ENCODE measurements at places on chromosomes 2 and 18.

DNA sequence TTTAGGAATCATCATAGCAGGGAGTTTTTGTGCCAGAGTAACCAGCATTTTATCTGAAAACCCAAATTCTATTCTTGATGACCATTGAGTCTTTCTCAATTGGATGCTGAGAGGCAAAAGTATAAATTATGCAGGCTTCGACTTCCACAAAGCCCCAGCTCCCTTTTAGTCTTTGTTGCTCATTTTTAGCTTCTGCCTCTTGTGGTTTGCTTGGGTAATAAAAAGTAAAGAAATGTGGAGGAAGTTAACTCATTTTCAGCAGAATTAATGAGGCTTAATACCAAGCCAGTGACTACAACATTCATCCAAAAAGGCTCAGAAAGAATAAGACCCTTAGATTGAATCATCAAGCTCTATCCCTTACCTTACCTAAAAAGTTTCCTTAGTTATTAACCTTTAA is 18.6 kb downstream of the ERMN start:
- no peak for DNase-seq

DNA sequence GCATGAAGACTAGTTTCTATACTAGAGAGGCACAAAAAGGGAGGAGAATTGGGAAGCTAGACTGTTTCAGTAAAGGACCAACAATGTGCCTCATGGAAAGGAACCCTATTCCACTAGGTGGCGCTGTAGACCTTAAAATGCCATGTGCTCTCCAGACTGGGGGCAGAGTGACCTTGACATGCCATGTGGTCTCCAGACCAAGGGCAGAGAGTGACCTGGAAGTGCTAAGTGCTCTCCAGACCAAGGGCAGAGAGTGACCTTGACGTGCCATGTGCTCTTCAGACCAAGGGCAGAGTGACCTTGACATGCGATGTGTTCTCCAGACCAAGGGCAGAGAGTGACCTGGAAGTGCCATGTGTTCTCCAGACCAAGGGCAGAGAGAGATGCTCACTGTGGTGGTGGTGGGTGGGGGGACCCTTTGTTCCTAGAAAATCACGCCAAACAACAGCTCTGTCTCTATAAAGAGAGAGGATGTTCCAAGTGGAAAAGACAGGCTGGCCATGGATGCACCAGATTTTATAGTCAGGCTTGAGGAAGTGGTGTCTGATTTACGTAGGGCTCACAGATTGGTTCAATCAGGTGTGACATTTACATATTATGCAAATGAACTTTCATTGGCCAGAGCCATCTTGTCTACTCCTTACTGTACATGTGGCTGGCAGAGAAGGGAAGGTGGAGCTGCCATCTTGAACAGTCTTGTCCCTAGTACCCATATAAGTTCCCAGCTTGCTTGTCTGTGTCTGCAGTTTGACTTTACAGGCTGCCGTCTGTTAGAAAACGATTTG is 344.0 kb upstream of the DDX18 start:
- DNase-seq, result no peak

DNA sequence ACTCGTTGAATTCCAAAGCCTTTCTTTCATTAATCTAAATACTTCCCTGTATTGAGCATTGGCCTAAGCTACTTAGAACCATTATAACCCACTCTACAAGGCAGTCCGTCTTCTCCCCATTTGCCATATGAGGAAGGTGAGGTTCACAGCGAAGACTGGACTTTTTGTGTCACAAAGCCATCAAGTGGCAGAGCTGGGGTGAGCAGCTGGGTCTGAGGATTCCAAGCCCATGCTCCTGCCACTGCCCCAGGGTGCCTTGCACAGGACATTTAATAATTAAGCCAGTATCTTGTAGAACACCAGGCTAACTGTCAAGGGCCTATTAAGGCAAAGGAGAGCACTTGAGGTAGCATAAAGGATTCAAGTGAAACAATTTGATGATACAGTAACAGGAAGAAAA is 68.8 kb upstream of the ZNF397 start:
- DNase-seq, result no peak

DNA sequence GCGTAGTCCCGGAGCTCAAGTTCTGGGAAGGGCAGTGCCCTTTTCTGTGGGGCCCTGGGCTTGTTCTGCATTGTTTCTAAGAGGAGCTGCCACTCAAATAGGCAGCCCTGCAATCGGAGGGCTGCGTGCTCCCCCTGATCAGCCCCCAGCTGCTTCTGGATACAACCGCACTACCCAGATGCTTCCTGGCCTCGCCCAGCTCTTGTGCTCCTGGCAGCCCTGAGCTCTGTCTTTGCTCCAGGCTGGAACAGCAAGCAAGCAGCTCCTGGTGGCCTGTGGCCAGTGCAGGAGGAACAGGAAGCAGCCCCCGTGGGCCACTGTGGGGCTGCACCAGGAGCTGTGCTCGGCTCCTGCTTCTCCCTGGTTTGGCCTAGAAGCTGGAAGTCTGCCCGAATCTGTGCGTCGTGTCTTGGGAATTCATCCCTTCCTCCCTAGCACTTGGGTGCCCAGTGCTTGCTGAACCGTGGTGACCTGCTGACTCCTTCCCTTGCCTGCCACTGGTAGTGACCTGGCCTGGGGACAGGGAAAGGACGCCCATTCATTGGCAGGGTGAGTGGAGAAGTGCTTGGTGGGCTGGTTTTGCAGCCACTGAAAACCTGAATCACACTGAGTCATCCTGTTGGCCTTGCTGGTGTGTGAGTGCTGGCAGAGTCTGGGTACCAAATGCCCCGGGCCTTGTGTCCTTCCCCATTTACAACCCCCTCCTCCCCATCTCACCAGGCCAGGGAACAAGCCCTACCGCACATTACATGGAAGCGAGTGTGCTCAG is 27.3 kb upstream of the NTSR2 start:
- no peak for DNase-seq

DNA sequence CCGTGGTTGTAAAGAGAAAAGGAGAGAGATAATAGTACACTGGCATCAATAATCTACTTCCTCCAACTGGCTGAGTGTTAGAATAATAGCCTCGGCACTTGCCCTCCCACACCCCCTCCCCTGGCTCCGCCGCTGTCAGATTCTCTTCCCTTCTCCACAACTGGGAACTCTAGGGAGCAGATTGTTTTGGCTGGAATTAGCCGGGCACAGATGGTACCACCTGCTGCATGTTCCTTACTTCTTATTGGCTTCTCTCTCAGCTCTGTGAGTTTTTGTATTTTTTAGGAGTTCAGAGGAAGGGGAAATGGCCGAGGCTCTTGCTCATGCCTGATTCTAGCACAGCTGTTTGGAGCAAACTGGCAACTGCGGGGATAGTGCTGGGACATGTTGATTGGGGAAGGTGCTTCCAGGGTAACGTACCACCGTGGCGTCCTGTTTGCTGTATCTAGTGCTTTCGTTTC is 140.0 kb downstream of the ZEB2 start:
- no peak for DNase-seq

GRCh38 chr2:168961450-168962229 is 60.5 kb downstream of the G6PC2 start:
- no peak for DNase-seq

GRCh38 chr2:236684504-236685256 is 115.1 kb downstream of the ACKR3 start:
- DNase-seq, result no peak

DNA sequence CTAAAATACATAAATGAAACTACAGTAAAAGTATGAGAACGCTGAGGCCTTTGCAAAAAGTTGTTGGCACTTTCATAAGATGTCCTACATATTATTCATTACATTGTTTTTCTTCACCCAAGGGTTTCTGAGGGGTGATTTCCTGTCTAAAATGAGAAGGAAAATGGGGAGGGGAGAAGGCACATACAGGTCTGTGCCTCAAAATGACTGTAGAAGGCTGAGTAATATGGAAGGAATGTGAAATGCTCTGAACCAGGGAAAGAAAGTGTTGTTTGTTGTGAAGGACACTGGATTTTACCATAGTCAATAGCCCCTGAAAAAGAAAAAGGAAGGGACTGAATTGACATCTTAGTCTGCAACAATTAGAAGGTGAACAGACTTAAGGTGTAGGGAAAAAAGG is 99.5 kb upstream of the RNF152 start:
- no peak for DNase-seq

- no peak for DNase-seq
Observed at GRCh38 chr2:168781191-168781817, 21.1 kb upstream of the NOSTRIN start.

DNA sequence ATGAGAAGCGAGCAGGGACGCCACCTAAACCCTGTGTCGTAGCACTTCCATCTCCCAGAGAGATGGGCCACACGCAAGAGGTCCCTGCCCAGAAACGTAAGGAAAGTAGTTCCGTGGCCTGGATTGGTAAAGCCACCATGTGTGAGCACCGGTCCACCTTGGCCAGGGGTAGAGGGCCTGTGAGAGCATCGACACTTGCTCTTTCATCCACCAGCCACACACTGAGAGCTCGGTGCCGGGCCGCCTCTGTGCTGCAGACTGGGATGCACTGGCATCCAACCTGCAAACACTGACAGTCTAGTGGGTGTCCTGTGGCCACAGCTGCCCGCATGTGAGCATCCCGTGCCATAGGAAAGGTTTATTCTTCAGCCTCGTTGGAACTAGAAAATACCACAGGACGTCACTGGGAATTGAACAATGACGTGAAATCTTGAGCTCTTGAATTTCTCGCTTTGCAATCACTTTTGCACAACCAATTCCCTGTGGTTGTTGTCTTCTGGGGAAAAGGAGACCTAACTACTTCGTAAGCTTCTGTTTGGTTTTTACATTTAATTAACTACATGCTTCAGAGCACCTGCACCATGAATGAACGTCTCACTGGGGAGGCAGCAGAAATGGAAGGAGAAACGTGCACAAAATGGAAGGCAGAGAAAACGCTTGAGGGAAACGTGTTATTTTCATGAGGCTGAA is 212.0 kb upstream of the RAB6C start:
- no peak for DNase-seq

DNA sequence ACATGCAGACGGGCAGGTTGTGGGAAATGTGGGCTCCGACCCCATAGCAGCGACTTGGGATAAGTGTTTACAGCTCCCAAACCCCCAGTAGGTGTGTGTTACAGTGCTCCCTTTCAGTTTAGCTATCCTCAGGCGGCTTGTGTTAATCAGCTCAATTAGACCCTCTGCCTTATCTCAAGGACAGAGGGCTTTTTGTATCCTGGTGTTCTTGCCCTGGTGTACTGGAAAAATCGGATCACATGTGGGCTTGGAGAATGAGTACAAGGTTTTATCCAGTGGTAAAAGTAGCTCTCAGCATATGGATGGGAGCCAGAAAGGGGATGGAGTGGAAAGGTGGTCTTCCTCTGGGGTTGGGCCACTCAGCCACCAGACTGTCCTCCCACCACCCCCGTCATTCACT is 264.7 kb upstream of the SYT4 start:
- DNase-seq, result no peak

DNA sequence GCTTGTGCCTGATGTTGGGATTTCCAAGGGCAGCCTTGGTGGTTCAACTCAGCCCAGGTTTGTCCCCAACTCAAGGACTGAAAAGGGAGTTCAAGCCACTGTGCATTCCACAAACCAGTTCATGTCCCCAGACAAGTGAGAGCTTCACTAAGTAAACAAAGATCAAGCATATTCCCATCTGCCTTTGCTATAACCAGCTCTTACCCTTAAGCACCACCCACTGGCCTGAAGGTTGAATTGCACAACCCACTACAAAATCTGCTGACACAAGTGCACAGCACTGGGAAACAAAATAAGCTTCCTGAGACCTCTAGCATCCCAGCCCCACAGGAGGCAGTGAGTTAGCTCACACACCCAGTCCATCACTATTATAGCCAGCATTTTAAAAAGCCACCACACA is 516.7 kb downstream of the NR4A2 start:
- no peak for DNase-seq

DNA sequence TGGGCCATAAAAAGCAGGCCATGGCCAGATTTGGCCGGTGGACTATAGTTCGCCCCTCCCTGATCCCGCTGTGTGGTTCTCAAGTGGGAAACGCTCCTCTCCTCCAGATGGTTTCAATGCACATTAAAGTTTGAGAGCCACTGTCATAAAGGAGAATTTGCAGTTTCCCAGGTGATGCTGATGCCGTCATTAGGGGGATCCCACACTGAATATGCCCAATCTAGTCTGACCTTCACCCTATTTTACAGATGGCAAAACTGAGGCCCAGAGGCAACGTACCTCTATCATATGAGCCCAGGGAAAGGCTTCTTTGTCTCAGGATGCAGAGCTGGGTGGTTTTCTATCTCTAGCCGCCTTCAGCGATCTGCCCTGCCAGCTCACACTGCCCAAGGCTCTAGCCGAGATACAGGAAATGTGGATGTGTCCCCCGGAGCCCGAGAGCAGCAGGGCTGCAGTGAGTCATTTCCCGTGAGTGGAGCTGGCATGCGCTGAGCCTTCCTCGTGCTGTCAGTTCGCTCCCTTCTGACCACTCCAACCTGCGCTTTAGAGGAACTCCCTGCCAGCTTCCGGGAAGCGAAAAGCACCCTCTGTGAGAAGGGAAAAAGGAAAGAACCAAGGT is 116.2 kb downstream of the SMAD7 start:
- peak; percentile 43 for DNase-seq

DNA sequence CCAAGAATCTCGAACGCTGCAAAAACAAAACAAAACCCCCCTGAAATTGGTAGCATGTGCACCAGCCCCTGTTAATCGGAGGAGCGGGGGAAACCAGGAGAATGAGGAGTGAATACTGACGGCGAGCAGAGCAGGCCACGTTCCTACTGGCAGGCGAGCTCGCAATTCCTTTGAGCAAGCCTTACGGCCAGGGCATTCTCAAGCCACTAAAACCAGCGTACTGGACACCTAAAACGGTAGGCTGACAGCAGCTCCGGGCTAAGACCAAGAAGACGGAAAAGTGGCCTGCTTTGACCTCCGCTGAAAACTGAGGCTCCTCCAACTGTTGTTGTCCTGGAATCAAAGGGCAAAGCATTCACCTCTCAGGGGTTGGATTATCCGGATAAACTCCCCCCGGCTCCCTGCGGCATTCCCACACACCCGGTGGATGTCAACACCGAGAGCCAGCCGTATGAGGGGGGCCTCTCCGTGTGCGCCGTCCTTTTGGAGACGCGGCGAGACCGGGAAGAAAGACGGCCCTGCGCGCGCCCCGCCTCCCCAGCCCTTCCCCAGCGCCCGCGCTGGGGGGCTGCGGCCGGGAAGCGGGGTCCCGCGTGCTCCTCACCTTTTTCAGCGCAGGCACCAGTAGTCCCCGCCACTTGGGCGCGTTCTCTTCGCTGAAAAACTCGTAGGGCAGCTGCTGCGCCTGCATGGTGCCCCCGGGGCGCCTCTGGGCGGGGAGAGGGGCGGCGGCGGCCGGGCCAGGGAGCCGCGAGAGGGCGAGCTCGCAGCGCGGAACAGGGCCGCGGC is 925 bp downstream of the SOS1 start:
- peak; percentile 21 for DNase-seq

- DNase-seq, result no peak
Observed at GRCh38 chr2:33437297-33437696, 39.2 kb upstream of the RASGRP3 start.

DNA sequence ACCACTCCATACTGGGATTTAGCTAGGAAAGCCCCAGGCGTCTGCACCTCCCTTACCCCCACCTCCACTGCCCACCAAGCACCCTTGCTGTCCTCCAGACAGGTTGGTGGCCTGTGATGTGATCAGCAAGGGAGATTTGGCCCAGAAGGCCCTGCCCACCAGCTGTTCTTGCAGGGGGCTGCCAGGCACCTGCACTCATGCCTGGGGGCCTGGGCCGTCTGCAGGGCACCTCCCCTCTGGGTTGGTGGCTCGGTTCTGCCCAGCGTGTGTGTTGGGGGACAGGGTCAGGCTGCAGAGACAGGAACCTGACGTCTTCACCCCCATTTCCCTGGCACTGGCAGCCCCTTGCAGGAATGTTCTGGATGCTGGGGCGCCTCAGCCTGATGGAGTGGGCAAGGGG is 5.8 kb downstream of the DNMT3A start:
- no peak for DNase-seq

Data from activated CD4-positive, CD25-positive, alpha-beta regulatory T cell treated with anti-CD3 and anti-CD28 coated beads, Interleukin-2, amount 50 U/mL, for 16 hours (primary cell).